ENCODE measurements at places on chromosomes 7 and 10.

DNA sequence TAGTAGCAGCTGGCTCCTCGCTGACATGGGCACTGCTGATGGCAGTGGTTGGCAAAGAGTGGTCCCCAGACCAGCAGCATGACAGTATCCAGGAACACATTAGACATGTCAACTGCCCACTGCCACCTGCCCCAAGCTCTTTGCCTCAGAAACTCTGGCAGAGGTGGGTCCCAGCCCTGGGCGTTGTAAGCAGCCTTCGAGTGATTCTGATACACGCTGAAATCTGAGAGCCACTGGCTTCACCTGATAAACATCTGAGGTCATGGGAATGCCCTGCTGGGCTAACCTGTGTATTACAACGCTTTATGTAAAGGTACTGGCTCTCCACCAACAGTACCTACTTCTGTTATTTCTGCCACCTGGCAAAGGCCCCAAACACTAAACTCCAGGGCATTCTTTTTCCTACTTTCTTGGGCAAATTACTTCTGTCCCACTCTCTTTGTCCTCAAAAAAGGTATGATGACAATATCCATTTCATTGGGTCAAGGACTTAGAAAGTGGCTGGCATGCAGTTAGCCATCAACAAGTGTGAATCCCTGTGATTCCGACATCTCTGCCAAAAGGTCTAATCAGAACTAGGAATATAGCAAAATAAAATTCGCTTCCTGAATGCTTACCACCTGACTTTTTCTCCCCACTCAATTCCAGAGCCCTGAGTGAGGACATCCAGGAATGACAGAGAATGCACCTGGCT, 9.2 kb downstream of the SGMS1 start:
- no peak for DNase-seq

GRCh38 chr7:124085179-124085578, 52.3 kb upstream of the TMEM229A start:
- no peak for DNase-seq

GRCh38 chr10:52004342-52004949, 305.1 kb upstream of the CSTF2T start:
- no peak for DNase-seq

- no peak for DNase-seq
Observed at GRCh38 chr10:109895848-109896247, 27.5 kb downstream of the XPNPEP1 start.

DNA sequence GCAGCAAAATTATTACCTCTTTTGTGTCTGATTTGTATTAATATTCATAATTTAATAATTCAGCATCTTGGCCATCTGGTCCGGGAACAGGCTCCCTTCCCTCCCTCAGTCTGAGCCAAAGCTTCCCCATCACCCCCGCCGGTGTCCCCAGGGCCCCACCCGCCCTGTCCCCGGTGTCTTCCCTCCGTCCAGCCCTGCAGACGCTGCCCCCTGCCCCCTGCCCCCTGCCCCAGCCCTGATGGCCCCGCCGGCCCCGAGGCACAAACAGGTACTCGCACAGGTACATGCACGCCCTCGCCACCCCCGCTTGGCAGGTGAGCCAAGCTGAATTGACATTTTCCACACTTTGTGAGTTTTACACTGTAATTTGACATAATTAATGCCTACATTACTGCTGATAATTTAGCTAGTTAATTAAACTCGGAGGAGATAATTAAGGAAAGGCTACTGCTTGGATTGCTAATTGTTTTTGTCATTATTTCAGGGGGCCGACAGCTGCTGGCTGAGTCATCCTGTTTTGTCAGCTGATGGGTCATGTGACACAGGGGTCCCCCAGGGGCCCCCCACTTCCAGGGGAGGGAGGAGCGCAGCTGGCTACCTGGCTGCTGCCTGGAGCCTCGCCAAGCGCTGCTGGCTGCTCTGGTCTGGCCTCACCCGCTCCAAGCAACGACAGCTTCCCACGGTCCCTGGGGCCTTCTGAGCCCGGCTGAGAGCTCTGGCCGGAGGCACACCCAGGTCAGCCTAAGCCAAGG, 36.6 kb downstream of the MICALL2 start:
- no peak for DNase-seq

- no peak for DNase-seq
Observed at GRCh38 chr10:113872139-113873030, 17.9 kb downstream of the NHLRC2 start.

DNA sequence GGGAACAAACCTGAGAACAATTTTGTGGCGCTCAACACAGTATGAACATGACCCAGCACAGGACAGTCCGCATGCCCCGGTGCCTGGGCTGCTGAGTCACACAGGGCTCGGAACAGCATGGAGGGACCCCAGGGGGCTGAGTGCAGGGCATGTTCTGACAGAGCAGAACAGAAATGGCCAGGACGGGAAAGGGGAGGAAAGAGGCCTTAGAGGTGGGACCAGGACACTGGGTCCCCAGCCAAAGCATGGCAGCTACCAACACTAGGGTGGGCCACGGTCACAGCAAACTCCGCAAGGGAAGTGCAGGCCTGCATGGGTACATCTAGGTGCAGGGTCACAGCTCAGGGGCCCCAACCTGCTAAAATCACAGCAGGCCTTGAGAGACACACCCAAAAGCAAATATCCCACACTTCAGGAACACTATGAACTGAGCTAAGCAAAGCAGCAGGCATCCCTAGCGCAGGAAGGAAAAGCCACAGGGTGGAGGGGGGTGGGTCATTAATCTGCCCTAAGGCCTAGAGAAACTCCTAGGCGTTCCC, 5.6 kb downstream of the IMPDH1 start:
- no peak for DNase-seq

- DNase-seq: no peak
Observed at GRCh38 chr10:51860257-51860656, 160.9 kb upstream of the CSTF2T start.

DNA sequence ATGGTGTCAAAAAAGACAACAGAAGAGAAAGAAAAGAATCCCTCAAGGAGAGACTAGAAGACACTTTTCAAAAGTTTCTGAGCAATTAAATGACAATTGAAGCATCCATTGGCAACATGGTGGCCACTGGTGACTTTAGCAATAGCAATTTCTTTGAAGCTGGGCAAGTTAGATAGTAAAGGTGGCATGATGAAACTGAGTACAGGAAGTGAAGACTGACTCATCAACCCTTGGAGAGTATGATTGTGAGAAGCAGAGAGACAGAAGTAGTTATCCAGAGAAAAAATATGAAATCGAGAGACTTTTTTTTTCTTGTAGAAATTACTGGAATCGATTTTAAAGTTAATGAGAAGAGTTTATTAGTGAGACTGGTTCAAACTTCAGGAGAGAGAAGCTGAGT, 52.5 kb downstream of the DGKB start:
- no peak for DNase-seq

- no peak for DNase-seq
Observed at GRCh38 chr10:11499425-11500071, 111.9 kb downstream of the USP6NL start.

DNA sequence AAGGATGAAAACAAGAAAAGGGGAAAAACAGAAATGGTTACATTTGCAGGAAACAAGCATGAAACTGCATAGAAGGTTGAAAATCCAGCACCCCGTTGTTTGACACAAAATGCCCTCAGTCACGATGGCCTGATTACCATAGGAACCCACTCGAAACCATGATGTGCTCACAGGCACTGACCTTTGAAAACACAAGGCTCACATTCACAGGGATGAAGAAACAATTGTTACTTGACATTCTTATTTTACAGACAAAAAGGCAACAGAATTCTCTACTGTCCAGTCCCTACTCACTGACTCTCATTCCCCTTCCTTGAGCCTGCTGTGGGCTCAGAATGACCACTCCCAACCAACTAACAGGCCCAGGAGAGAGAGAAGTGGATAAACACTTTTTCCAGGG, 131.4 kb upstream of the PDLIM1 start:
- DNase-seq: no peak

DNA sequence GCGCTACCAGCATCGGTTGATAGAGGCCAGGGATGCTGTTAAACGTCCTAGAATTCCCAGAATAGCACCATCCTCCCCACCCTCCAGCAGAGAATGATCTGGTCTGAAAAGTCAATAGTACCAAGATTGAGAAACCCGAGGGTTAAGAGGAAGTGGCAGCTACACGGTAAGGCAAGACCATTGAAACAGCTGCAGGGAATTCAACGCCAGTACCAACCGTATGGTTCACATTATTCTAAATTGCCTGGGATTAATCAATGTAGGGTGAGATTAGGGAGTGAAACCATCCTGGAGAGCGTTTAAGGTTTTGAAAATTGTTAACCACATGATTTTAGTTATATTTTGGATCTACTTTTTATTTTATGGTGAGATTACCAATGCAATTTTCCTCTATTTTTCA, 352.2 kb downstream of the PRPF18 start:
- DNase-seq: no peak

GRCh38 chr10:59265141-59265540, 88.7 kb downstream of the PHYHIPL start:
- DNase-seq: no peak

DNA sequence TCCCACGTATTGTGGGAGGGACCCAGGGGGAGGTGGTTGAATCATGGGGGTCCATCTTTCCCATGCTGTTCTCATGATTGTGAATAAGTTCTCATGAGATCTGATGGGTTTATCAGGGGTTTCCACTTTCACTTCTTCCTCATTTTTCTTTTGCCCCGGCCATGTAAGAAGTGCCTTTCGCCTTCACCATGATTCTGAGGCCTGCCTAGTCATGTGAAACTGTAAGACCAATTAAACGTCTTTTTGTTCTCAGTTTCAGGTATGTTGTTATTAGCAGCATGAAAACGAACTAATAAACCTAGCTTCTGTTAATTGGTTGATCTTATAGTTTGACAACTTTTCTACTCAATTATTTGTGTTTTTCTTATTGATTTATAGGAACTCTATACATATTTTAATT, 206.3 kb downstream of the NXPH1 start:
- no peak for DNase-seq

- no peak for DNase-seq
Observed at GRCh38 chr7:55515569-55516279, 56.6 kb downstream of the VOPP1 start.

- no peak for DNase-seq
Observed at GRCh38 chr7:17774248-17774647, 166.0 kb downstream of the SNX13 start.

DNA sequence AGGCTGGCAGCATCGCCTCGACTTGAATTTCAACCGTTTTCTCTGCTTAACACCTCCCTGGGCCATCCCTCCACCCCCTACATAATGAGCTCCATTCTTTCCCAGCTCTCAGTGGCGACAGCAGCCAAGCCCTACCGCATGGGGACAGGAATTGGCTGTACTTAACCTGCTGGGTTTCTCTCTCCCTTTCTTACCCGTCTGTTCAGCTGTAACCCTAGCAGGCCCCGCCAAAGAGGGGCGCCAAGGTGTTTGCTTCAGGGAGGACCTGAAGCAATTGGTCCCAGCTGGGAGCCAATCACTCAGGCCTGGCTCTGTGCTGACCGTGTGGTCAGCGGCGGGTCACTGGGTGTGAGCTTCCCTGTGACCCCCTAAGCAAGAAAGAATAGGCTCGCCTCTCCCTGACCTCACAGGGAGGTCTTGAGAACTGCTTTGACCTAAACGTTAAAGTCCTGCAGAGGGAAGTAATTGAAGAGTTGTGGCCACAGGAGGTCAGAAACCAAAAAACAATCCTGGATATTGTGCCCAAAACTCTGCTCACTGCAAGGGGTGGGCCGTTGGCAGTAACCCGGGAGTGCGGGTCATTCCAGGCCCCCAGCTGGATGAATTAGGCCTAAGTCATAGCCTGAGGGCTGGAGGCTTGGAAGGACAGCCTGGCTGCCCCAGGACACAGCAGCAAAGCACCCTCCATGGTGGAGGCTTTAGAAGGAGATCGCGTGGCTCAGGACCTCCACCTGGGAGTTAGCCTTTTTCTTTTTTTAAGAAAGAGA, 114.6 kb downstream of the ITIH5 start:
- no peak for DNase-seq

- DNase-seq: peak; percentile 24
Observed at GRCh38 chr10:31707093-31708039, 221.3 kb downstream of the ARHGAP12 start.

- DNase-seq: no peak
Observed at GRCh38 chr10:35058686-35059085, 31.5 kb downstream of the CUL2 start.

GRCh38 chr10:45227042-45227441, 88.4 kb downstream of the OR13A1 start:
- DNase-seq: no peak

- DNase-seq: peak; percentile 0
Observed at GRCh38 chr10:97923057-97923456, 73.4 kb downstream of the GOLGA7B start.

DNA sequence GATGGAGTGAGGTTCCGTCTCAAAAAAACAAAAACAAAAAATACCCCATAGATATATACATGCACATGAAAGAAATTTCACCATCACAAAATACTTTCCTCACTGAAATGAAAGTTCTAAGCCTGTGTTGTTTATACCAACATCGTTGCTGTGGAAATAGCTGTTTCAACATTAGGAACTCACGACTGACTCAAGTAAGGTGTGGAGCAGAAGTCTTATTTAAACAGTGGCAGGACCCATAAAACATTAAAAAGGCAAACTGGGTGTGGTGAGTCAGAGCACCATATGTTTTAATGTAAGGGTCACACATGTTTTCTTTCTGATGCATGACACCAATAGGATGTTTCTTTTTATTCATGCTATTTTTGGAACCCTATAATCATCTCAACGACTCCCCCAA, 48.3 kb downstream of the BAIAP2L1 start:
- DNase-seq: no peak

DNA sequence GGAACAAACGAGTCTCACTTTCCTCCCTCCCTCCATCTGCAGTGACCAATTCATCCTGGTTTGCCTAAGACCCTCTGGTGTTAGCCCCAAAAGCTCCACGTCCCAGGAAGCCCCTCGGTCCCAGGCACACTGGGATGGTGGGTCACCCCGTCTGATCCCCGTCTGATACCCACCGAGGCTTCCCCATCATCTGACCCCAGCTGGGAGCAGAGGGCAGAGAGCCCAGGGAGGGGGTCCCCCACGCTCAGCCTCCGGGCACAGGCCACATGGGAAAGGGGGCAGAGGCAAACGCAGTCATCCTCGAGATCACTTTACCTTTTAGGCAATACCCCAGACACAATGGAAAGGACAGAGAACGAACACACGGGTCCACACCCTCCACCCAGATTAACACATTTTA, 291.6 kb upstream of the PPP2R2D start:
- no peak for DNase-seq

- no peak for DNase-seq
Observed at GRCh38 chr10:129075508-129075907, 391.5 kb upstream of the MGMT start.

GRCh38 chr7:92827464-92828120, 8.8 kb downstream of the CDK6 start:
- DNase-seq: no peak

GRCh38 chr10:34298346-34298818, 516.7 kb downstream of the PARD3 start:
- DNase-seq: no peak

- no peak for DNase-seq
Observed at GRCh38 chr7:81467964-81468363, 301.9 kb downstream of the HGF start.

DNA sequence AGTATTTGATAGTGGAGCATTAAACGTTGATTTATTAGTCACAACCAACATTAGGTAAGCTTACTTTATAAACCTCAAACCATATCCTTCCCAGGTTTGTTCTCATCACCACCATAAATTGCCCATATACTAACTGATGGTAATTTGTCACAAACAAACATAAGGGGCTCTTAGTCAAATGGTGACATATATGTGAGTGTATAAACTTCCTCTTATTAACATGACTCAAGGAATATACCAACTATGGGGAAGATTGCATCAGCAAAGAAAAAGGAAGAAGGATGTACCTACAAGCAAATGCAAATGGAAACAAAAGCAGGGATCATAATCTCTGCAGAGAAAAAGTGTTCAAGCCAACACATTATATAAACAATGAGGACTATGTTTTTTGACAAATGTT, 418.2 kb upstream of the AKR1E2 start:
- no peak for DNase-seq
